ENCODE measurements at places on chromosomes 16 and 17.

GRCh38 chr16:58814348-58814801 is 80.3 kb upstream of the GOT2 start:
- no peak for DNase-seq

DNA sequence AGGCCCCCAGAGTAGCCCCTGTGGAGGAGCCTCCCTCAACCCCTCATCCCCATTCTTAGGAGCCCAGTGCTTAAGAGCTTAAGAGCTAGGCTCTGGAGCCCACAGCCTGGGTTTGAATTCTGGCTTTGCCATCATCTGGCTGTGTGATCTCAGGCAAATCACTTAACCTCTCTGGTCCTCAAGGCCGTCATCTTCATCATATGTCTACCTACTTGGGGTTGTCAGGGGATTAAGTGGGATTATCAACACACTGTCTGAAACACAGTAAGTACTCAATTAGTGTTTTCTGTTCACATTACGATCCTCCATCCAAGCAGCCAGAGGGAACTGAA is 4.8 kb downstream of the SREBF1 start:
- DNase-seq: no peak

DNA sequence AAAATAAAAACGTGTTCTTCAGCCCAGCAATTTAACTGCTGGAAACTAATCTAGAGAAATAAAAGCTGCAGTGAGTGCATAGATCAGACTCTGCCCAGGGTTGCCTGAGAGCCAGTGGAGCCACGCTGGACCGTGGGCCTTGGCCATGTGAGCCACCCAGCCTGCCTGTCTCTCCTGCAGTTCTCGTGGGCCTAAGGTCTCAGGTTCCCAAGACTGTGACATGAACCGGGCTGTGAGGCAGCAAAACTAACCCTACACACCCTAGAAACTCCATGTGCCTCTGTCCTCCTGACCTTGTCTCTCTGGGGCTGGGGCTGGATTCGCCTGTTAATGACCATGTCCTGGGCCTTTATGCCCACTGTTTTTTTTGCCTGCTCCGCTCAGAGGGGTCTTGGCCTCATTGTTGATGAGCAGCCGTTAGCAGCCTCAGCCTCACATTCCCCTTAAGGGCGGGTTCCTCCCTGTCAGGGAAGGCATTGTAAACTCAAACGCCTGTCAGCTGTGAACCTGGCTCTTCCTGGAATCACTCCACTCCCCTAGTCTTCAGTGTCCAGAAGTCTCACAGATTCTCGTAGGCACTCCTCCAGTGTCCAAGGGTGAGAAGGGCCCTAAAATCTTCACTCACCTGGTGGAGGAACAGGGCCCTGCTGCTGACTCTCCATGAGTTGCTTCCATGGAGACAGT is 16.9 kb downstream of the C16orf90 start:
- DNase-seq: no peak

GRCh38 chr17:62611728-62612127 is 15.7 kb upstream of the MRC2 start:
- no peak for DNase-seq

DNA sequence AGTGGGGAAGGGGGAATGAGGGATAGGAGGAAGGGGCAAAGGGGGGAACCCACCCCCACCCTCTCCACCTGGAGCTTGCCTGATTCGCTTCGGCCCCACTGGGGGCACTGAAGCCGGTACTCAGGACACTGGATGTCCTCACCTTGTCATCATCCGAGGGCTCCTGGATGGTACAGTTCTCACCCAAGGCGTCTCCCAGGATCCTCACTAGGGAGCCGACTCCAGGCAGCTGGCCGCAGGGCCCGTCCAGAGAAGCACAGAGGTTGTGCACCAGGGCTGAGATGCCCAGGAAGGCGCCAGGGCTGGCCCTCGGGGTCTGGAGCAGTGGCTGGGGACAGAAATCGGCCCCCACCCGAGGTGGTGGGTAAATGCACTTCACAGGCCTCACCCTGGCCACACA is 92.3 kb downstream of the LITAF start:
- no peak for DNase-seq

- DNase-seq: no peak
Observed at GRCh38 chr17:4003501-4004421, 39.5 kb upstream of the ATP2A3 start.

GRCh38 chr17:5399767-5400166 is 19.7 kb downstream of the NUP88 start:
- DNase-seq: no peak

DNA sequence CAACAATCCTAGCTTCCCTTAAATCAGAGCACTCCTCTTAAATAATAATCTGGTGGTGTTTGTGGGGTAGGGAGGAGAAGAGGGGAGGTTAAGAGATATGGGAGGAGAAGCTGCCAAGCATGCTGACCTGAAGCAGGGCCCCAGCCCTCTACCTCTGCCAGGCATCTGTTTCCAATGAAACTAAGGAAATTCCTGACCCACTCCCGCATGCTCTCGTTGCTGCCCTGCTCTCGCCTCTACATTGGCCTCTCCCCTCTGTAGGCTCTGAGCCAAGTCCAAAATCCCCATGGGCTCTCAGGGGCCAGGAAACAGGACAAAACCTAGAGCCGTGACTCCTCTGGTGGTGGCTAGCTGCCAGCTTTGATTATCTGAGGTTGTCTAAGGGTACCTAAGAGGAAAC is 559.5 kb upstream of the CDH11 start:
- DNase-seq: no peak

GRCh38 chr17:20189302-20189701 is 180.1 kb downstream of the SPECC1 start:
- no peak for DNase-seq

- DNase-seq: no peak
Observed at GRCh38 chr17:69030169-69030568, 30.6 kb downstream of the ABCA9 start.

DNA sequence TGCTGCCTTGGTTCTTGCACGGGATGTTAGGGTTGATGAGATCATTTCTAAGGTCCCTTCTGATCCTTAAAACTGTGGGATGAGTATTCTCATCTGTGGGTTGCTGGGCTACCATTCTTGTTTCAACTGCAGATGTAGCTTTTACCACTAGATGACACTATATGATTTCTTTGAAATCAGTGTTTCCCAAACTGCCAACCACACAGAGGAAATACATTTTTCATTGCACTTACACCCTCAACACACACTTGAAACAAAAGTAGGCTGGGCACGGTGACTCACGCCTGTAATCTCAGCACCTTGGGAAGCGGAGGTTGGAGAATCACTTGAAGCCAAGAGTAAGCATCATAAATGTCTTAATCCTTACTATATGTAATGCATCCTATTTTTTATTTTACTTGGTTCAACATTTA is 15.3 kb downstream of the LCMT1 start:
- no peak for DNase-seq

- no peak for DNase-seq
Observed at GRCh38 chr17:7982666-7983065, 19.7 kb upstream of the GUCY2D start.

GRCh38 chr16:26382586-26382985 is 684.1 kb upstream of the C16orf82 start:
- DNase-seq: no peak

- DNase-seq: no peak
Observed at GRCh38 chr16:10569621-10570020, 10.8 kb downstream of the EMP2 start.

DNA sequence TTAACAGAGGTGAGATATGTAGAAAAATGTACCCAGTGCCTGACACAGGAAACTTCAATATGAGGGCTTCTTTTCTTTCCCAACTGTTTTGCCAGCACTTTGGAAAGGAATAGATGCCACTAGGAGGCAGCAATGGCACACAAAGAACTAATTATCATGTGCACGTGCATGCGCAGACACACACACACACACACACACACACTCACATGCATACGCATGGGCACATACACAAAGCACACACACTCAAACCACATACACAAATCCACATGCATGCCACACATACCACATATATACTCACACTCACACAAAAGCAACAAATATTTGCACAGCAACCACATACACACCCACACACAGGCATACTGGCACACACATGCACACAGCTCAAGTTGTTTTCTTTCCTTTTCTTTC is 8.8 kb upstream of the CEP112 start:
- no peak for DNase-seq

- DNase-seq: no peak
Observed at GRCh38 chr17:48132385-48132784, 24.8 kb downstream of the SNX11 start.

- no peak for DNase-seq
Observed at GRCh38 chr17:9519583-9520272, 55.9 kb downstream of the STX8 start.

DNA sequence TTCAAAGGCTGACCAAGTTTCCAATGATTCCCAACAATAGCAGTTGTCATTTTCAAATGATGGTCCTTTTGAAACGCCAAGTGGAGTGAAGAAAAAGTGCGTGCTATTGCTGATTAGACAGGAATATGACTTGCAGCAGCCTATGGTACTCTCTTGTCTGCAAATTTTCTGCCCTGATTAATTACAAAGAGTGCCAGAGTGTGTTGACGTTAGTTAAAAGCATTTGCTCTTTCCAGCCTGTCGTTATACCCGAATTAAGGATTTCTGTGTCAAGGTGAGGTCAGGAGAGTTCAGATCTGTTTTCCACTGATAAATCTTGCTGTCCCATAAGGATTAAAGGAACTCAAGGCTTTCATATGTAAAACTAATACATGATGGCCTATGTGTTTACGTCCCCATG is 75.0 kb upstream of the ADAMTS18 start:
- no peak for DNase-seq

GRCh38 chr17:29664743-29665480 is 42.2 kb upstream of the CORO6 start:
- no peak for DNase-seq

DNA sequence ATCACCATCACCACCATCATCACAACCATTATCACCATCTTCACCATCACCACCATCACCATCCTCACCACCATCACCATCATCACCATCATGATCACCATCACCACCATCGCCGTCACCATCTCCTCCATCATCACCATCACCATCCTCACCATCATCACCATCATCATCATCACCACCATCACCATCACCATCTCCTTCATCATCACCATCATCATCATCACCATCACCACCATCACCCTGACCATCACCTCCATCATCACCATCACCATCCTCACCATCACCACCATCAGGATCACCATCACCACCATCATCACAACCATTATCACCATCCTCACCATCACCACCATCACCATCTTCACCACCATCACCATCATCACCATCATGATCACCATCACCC is 14.1 kb downstream of the SCNN1B start:
- DNase-seq: no peak

DNA sequence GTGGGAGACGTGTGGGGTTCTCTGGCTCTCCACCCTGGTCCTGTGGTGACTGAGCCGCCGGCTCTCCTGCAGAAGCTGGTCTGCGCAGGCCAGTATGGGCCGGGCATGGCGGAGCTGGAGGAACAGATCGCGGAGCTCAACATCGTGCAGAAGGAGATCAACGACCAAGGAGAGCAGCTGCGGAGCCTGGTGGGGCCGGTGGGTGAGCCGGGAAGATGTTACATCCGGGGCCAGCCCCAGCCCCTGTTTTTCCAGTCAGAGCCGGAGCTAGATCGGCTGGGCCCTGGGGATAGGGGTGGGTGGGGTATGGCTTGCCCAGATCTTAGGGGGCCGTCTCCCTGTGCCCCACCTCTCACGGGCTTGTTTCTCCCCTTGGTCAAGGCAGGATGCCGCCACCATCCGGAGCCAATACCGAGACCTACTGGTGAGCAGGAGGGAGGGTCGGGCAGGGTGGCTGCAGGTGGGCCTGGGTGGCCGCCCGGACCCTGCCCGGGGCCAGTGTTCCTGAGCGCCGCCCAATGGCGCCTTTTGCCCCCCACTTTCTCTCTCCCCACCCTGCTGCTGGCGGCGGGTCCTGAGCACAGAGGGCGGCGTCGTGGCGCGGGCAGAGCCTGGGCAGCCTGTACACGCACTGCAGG is 5.0 kb downstream of the EVPLL start:
- DNase-seq: no peak

DNA sequence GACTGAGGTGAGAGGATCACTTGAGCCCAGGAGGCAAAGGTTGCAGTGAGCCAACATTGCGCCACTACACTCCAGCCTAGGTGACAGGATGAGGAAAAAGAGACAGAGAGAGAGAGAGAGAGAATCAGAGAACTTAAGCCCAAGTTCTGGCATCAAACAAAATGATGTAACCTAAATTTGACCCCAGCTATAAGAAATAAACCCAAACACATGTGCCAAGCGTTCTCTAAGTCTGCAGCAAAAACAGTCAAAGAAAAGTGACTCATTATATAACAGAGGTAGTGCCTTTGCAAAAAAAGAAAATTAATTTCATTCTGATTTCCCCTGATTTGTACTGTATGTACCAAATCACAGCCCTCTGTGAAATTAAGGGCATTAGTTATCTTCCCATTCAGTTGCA is 89.5 kb downstream of the CDH11 start:
- no peak for DNase-seq

DNA sequence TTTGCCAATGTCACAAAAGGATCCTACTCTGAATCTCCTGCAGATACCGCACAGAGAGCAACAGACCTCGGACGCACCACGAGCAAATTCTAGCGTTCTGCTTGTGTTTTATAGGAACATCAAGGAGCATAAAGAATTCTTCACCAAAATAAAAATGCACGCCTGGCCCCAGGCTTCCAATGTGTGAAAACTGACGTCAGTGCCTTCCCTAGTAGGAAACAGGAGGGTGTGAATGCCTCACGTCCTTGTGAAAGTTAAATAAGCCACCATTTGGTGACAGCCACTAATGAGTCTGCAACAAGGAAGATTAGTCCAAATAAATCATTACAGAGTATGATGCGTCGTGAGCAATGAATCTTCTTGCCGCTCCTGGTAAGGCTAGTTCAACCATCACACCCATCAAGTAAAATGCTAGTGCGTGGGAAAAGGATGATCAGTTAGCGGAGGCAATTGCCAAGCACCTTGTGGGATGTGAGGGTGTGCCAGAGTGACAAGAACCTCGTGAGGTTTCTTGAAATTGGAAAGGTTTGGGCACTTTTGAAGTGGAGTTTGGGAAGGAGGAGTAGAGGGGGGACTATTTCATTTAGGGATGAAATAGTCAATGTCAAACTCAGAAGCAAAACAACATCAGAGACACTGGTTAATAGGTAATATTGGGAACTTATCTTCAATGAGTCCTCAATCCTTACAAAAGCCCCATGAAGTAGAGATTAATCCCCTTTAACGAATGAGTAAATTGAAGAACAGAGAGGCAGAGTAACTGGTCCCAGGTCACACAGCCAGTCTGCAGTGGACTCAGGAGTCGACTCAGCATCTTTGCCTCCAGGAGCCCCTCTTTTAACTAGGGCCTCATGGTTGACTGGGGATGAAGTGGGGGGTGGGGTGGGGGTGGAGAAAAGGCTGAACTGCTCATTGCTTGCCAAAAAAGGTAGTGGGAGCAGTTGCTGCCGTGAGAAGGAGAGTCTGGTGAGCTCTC is 238.8 kb downstream of the SLC39A11 start:
- DNase-seq: no peak
